ENCODE measurements at places on chromosomes 1 and 21.

DNA sequence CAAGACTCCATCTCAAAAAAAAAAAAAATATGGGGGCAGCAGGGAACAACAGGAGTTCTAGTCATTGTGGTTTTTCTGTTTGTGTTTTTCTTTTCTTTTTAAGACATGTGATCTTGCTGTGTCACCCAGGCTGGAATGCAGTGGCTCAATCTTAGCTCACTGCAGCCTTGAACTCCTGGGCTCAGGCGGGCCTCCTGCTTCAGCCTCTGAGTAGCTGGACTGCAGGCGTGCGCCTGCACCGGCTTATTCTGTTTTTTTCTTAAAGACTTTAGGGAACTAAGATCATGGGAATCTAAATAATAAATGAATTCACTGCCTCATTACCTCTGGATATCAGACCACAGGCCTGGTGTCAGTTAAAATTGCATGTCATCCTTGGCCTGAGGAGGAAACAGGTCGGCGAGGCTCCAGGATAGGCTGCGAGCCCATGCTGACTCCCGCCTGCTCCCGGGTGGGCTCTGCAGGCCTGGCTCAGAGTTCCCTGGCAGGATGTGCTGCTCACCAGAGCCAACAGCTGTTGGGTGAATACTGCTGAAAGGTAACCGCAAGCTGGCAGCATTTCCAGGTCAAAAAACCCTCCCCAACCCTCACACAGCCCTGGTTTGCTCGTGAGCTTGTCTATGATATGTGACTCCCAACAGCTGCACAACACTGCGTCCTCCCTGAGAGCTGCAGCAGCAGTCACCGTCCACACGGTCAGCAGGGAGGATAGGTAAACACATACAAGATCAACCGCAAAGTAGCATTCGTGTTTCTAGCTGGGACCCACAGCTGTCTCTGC is 58.1 kb downstream of the SCCPDH start:
- peak; percentile 75 for DNase-seq

- DNase-seq, result no peak
These were observed 8.4 kb downstream of the S100A10 start for GRCh38 chr1:151985270-151985669.

DNA sequence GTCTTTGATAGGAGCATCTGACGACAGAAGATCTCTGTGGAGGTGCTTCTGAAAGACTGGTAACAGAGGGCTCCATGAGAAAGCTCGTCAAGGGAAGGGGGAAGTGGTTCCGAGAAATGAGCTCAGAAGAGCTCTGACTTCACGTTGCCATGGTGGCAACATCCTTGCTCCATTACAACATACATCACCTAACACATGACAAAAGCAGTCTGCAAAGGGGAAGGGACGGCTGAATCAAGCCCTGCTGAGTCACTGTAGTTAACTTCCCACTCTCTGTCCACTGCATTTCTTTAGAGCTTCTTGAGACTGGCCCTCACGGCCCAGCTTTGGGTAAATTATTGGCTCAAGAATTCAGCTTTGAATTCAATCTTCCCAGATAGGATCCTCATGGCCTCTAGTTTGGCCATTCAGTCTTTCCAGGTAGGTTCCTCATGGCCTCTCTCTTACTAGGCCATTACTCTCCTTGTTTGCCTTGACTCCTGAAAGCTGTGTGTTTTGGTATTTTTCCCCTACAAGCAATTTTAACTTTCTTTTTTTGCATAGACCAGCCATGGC is 88.0 kb upstream of the ZNF648 start:
- DNase-seq, result no peak

DNA sequence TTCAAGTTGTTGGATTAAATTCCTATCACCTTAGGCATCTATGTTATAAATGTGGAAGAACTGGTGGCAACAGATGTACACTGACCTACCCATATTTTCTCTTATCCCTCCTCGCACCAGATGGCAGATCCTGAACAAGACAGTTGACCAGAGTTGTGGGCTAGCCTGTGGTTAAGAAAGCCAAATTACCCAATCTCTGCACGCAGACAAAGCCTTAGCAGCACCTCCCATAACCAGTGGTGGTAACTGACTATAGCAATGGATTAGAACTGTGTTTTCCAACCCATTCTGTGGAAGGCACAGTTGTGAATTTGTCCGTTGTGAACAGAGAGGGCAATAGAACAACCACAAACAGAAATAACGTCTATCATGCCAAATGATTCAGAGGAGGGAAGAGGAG is 20.6 kb downstream of the ABCB10 start:
- DNase-seq, result no peak

- no peak for DNase-seq
These were observed 97.9 kb upstream of the EDN2 start for GRCh38 chr1:41582351-41582750.
